ENCODE measurements at places on chromosomes 1 and 21.
A peak's percentile ranks its signal among the peaks of the same experiment; 100 is the strongest.

GRCh38 chr1:154719586-154720327 lies 111.8 kb upstream of the ADAR start:
- DNase-seq, result no peak

DNA sequence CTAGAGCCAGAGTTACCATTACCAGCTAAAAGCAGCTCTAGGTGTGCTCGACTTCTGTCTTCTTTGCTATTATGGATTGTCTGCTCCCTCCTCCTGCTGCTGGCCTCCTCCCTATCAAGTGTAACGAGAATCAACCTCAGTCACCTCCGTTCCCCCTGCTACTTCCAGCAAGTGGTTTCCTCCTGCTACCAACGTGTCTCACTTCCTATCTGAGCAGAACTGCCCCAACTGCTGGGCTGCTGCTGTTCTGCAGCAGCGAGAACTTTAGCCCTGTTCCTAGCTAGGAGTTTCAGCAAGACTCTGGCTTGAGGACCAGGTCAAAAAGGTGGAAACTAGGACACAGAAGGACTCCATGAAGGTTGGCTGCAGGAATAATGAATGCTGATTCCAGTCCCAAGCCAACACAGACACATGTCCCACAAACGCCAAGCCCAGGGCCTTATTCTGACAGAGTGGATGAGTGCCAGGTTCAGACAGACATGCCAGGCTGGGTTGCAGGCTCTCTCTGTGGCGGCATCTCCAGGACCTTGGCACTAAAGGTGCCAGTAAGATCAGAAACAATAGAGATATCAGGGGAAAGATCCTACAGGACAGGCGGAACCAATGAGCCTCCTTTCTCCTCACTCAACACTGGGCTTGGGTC lies 46.9 kb downstream of the CD34 start:
- DNase-seq, result no peak

GRCh38 chr1:180231506-180231921 lies 1.4 kb downstream of the LHX4 start:
- DNase-seq, result no peak

GRCh38 chr1:107000902-107001301 lies 55.6 kb upstream of the PRMT6 start:
- DNase-seq, result no peak

GRCh38 chr1:196070940-196071339 lies 537.3 kb downstream of the KCNT2 start:
- no peak for DNase-seq

- no peak for DNase-seq
Observed at GRCh38 chr21:16070207-16070651, 340.4 kb downstream of the USP25 start.

GRCh38 chr1:50637460-50637859 lies 214.2 kb upstream of the DMRTA2 start:
- DNase-seq, result no peak

- DNase-seq, result no peak
Observed at GRCh38 chr1:214429951-214430770, 121.2 kb downstream of the PTPN14 start.

DNA sequence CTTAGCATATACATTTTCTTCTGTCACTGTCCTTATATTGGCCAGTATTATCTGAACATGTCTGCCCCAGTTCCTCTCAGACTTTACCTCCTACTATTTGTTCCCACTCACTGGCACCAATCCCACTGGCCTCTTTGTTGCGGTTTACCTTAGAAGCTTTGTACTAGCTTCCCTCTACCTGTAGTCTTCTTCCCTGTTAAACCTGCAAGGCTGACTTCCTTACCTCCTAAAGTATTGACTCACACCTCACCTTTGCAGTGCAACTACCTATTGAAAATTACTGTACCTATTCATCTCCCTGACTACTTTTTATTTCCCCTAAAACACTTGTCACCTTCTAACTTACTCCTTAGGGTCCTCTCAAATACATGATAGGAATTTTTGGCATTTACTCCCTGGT lies 111.1 kb downstream of the CLEC20A start:
- no peak for DNase-seq

DNA sequence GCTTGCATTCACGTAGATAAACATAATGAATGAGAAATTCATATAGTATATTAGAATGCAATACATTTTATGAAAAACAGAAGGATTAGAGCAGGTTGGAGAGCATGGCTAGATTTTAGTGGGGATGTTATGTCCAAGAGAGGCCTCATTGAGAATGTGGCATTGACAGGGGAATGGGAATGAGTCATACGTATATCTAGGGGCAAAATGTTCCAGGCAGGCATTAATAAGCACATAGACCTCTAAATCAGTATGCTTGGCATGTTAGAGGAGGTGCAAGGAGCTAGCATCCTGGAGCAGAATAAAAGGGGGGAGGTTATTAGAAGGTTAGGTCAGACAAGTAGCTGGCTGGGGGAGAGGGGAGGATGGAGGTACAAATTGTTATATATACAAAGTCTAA lies 93.0 kb downstream of the USH2A start:
- no peak for DNase-seq

GRCh38 chr1:27098431-27099134 lies 56.3 kb downstream of the SLC9A1 start:
- DNase-seq, result no peak

GRCh38 chr1:21937372-21938121 lies 437 bp upstream of the HSPG2 start:
- peak; percentile 52 for DNase-seq

- no peak for DNase-seq
Observed at GRCh38 chr1:33305816-33306652, 14.9 kb downstream of the A3GALT2 start.

DNA sequence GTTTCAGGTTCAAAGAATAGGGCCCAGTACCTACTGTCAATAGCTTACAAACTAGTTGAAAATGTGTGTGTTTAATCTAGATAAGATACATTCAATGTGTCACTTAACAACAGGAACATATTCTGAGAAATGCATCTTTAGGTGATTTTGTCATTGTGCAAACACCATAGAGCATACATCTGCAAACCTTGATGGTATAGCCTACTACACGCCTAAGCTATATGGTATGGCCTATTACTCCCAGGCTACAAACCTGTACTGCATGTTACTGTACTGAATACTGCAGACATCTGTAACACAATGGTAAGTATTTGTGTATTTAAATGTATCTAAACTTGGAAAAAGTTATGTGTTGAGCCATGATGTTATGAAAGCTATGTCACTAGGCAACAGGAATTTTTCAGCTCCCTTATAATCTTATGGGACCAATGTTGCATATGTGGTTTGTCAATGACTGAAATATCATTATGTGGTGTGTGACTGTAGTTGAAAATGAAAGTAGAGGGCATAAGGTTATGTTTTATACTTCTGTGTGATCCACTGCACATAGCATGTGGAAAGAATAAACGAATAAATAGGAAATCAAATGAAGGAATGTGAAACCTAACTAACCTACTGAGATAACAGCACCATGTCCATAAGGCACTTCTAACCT lies 129.0 kb upstream of the CAMK1G start:
- DNase-seq, result no peak

DNA sequence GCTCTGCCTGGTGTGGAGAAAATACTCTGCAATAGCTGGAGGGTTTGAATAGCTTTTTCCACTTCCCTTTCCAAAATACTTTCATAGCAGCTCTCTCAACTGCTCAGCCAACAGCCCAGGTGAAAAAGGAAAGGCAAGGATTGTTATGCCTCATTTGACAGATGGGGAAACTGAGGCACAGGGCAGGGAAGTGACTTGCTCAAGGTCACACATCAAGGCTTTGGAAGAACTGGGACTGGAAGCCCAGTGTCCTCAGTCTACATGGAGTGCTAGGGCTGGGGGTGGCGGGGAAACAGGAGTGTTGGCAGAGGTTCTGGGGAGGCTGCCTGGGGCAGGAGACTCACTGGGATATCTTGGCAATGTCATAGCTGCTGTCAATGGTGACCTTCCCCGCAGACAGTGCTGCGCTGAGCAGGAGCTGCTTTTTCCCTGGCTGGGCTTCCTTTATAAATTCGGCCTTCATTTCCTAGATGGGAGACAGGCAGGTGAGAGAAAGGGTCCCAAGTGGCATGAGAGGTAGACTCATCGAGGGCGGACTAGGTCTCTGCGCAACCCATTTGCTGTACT lies 4.0 kb downstream of the CHI3L1 start:
- DNase-seq, result no peak

GRCh38 chr1:153598309-153599172 lies 14.4 kb downstream of the S100A16 start:
- DNase-seq, result no peak

DNA sequence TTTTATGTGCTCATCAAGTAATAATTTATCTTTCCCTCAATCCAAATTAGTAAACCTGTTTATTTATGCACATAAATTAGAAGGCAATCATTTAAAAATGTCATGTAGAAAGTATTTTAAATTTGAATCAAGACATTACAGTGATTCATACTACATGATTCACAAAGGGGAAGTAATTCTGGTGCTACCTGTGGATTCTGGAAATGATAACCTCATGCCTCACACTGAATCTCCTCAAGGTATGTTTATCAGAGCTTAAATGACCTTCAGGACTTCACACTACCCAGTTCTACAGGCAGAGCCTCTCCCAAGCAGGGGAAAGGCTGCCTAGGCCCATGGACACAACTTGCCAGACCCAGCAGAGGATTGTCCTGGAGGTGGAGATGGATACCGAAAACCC lies 25.2 kb upstream of the TDRD10 start:
- DNase-seq, result no peak

GRCh38 chr1:220250681-220251080 lies 21.6 kb downstream of the RAB3GAP2 start:
- no peak for DNase-seq

DNA sequence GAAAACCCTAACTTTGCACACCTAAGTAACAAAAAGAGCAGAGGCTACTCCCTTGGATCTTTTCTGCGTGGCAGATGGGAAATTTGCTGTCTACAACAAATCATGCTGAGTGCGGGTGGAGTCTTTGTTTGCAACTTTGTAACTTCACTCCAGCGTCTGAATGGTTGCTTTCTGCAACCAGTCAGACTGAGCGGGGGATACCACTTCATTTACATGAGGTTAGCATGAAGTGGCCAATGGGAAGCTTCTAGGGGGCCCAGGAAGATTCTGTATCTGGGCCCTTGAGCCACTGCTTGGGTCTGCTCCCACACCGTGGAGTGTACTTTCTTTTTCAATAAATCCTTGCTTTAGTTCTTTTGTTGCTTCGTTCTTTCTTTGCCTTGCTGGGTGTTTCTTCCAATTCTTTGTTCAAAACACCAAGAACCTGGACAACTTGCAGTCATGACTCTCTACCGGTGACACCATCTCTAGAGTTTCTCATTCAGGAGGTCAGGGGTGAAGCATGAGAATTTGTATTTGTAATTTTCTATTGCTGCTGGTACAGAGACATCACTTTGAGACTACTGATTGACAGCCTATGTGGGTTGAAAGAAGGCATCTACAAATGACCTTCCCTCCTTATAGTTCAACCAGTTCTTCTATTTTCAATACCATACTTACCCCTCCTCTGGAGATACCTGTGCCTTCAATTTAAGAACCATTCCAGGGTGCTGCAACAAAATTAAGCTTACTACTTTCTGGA lies 55.8 kb upstream of the RC3H1 start:
- no peak for DNase-seq

- no peak for DNase-seq
Observed at GRCh38 chr1:61487801-61488200, 237.1 kb downstream of the TM2D1 start.

DNA sequence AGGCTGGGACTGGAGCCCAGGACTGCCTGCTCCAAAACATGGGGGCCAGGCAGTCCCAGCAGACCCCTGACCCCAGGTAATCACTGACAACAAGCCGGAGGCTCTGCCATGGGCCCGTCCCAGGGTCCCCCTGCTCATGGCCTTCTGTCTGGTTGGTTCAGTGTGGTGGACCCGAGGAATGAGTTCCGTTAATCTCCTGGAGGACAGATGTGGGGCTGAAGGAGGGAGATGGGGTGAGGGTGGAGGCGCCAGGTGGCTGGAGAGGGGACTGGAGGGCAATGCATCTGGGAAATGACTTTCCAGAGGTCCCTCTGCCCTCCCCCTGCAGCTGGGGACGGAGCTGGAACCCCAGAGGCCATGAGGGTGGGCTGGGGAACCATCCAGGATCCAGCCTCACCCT lies 103.2 kb downstream of the EBNA1BP2 start:
- DNase-seq, result no peak

DNA sequence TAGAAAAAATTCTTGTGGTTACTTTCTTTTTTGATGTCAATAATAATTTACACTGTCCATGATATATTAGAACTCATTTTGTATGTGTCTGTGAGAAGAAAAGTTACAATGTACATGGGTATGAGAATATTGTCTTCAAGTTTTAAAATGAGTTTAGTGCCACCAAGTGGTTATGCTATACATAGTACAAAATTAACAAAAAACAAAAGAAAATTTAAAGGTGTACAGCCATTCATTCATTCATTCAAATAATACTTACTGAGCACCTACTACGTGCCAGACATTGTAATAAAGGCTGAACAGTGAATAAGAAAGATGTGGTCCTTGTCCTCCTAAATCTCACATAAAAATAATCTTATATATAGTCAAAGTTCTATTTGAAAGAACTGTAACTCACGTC lies 27.7 kb downstream of the UCHL5 start:
- DNase-seq, result no peak

DNA sequence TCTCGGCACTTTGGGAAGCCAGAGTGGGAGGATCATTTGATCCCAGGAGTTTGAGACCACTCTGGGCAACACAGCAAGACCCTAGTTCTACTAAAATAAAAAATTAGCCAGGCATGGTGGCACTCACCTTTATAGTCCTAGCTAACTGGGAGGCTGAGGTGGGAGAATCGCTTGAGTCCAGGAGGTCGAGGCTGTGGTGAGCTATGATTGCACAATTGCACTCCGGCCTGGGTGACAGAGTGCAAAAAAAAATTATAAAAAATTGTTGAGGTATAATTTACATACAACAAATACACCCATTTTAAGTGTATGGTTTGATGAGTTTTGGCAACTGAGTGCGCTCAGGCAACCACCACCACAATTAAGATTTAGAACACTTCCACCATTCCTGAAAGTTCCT lies 108.5 kb upstream of the GADD45A start:
- DNase-seq, result no peak

GRCh38 chr21:43703035-43703880 lies 15.7 kb upstream of the PDXK start:
- no peak for DNase-seq

- DNase-seq, result no peak
Observed at GRCh38 chr21:25807191-25807590, 72.4 kb downstream of the GABPA start.

GRCh38 chr1:23661887-23662286 lies 29.7 kb upstream of the RPL11 start:
- DNase-seq, result no peak

DNA sequence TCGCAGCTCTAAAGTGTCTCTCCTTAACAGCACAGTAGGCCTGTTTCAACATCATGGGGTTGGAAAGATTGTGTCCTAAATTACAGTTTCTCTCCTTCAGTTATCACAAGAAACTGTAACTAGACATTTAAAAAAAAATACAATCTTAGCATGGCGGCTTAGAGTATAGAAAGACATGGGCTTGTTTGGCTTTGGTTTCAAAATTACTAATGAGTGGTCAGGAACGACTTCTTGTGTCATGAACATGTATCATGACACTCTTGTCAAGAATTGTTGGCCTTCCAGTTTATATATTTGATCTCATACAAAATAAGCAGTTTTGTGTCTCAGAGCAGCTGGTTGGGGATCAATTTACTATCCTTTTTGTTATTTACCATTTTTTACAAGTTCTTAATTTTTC lies 2.1 kb downstream of the GJA8 start:
- DNase-seq, result no peak

GRCh38 chr21:33813832-33814365 lies 101.7 kb downstream of the ATP5PO start:
- no peak for DNase-seq

All from stimulated activated CD4-positive, alpha-beta T cell treated with anti-CD3 and anti-CD28 coated beads, Interleukin-1b, Interleukin-23, amount 100 ng/mL, for 1 hour (primary cell).